Stomach (tissue), 19 donors: ENCODE measurements at places on chromosomes 7 and 10. TPM values are rescaled to one million over a fixed set of nuclear protein-coding genes. Genes with fewer than 3 reads are reported as not detected.

GRCh38 chr7:34463830-34464229 is 194.2 kb upstream of the NPSR1 start:
- DNase-seq: no peak

DNA sequence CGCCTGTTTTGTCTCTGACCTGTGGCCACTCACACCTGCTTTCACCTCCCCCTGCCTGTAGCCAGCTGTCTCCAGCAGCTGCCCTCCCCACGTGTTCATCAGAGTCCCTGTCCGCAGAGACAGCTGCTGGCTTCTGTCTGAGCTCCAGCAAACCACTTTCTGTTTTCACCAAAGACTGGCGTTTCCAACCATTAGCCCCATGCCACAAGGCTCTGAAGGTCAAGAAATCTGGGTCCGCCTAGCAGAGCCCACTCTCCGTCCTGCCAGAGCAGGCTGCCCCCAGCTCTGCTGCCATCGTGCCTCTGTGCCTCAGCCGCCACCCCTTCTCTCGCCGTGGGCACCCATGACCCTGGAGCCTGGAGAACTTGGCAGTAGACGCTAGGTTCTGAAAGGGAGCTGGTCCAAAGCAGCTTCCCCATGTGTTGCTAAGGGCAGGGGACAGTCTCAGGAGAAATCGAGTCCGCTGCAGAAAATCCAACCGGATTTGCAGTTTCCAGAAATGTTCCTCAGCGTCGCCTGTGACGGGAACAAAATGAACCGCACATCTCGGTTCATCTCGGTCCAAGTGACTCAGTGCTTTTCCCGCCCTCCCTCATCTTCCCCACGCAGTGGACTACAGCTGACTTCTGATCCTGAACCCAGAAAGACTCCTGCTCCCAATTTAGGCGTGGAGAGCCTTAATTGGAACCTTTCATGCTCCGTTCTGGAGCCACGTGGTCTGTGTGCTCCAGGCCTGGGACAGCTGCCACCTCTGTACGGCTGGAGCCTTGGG is 28.0 kb downstream of the TMEM120A start:
- DNase-seq: no peak

GRCh38 chr7:101250324-101250723 is 5.4 kb upstream of the FIS1 start:
- no peak for DNase-seq

TET1 gene
- 3.8 TPM for total RNA-seq

ZNF365 gene
- total RNA-seq: not detected

- no peak for DNase-seq
These were observed 162.7 kb upstream of the KMT2E start for GRCh38 chr7:104851268-104851667.

DNA sequence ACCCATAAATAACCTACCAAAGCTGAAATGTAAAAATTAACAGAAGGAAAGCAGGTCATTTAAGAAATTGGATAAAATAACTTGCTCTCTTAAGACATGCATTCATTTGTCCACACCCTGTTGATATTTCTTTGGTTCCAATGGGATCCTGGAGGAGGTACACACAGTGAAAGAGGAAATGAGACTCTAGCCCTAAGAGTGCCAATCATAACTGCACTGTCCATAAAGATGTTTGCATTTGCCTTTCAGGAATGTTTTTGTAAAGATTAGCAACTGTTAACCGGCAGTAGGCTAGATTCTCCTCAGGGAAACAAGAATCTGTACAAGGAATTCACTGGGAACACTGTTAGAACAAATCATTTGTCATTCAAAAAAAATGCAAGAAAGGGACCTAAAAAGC is 61.0 kb downstream of the MEOX2 start:
- DNase-seq: no peak

- DNase-seq: peak; percentile 19
These were observed 279.7 kb upstream of the PLPP4 start for GRCh38 chr10:120177330-120177729.

SPAM1 gene
- not detected for total RNA-seq

DNA sequence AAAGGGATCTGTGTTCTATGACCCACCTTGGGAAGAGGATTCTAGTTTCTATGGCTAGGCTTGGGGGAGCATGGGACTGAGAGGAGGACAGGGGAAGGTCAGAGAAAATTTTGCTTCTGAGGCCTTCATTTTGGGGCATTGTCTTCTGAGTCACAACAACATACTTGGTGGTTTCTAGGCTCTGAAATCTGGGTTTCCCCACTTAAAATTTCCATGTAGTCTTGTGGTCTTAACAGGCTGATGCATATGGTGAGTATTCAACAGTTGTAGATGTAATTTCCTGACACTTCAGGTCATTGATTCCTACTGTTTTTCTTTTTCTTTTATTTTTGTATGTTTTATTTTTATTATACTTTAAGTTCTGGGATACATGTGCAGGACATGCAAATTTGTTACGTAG is 88.5 kb downstream of the ANKRD7 start:
- no peak for DNase-seq

GRCh38 chr10:34124522-34125035 is 690.5 kb downstream of the PARD3 start:
- no peak for DNase-seq

UTF1 gene
- not detected for total RNA-seq

GRCh38 chr10:12179606-12180170 is 16.0 kb downstream of the NUDT5 start:
- no peak for DNase-seq

ZP3 gene
- not detected for total RNA-seq

- DNase-seq: no peak
These were observed 525.1 kb downstream of the TCERG1L start for GRCh38 chr10:130786365-130786966.

- DNase-seq: peak; percentile 34
These were observed 32.7 kb upstream of the MACC1 start for GRCh38 chr7:20249920-20250319.

GRCh38 chr10:126373147-126373546 is 15.1 kb downstream of the ADAM12 start:
- no peak for DNase-seq

GRCh38 chr7:12719141-12719919 is 31.9 kb downstream of the ARL4A start:
- no peak for DNase-seq

DNA sequence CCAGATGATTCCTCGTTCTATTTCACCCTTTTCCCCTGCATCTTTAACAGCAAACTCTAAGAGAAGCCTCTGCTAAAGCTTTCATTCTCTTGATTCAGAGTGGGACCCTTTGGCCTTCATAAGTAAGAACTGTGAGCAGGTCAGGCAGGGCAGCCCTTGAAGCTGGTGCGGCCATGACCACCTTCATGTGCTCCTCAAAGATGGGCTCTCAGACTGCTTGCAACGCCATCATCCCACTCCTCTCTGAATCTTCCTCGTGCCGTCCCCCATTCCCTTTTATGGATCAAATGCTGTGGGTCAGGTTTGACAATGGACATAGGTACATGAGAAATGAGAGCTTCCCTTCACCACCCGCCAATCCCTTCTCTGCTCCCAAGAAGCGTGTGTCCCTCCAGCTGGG is 207.4 kb downstream of the TCF7L2 start:
- DNase-seq: no peak

NAT16 gene
- not detected for total RNA-seq
